Stimulated activated CD4-positive, alpha-beta T cell treated with anti-CD3 and anti-CD28 coated beads, Interleukin-4, amount 100 ng/mL, for 24 hours (primary cell): ENCODE measurements at places on chromosomes 5 and 9.

DNA sequence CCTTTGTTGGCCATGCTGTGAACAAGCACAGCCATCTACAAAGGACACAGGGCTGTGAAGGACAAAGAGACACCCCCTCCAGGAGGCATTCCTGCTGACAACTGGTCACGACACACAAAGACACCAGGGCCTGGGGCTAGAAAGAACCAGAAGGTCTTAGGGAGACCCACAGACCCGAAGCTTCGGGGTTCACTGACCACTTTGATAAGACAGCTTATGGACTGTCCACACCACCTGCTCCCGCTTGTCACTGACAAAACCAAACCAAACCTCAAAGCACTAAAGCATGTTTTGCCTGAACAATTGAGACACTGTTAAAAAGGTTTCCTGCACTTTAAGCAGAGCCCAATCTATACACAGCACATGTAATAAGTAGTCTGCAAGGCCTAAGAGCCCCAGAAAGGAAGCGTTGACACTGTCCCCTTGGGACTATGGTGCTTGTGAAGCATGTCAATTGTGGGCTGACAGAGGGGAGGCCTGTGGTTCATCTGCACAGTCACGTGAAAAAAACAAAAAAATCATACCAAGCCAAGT, 185.0 kb downstream of the GAPVD1 start:
- no peak for DNase-seq

GRCh38 chr5:160152287-160152686, 33.0 kb upstream of the PWWP2A start:
- DNase-seq = no peak

GRCh38 chr5:170540271-170540670, 36.5 kb downstream of the KCNIP1 start:
- DNase-seq = no peak

GRCh38 chr9:80175286-80176150, 603.8 kb downstream of the TLE4 start:
- DNase-seq = peak; percentile 8

DNA sequence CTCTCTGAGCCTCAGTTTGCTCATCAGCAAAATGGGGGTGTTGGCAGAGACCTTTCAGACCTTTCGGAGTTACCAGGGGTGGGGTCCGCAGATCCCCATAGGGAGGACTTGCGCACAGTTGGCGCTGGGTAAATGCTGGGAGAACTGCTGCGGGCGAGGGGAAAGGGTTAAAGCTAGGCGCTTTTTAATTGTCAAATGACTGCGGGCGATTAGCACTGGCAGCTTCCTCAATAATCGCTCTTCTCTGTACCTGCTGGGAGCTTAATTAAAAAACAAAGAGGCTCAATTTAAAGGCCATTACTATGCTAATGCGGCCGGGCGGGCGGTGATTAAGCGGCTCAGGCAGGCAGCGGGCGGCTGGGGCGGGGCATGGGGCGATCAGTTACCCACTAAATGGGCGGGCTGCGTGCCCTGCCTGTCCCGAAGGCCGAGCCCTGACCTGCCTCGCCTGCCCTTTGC, 63.0 kb downstream of the LMX1B start:
- no peak for DNase-seq

DNA sequence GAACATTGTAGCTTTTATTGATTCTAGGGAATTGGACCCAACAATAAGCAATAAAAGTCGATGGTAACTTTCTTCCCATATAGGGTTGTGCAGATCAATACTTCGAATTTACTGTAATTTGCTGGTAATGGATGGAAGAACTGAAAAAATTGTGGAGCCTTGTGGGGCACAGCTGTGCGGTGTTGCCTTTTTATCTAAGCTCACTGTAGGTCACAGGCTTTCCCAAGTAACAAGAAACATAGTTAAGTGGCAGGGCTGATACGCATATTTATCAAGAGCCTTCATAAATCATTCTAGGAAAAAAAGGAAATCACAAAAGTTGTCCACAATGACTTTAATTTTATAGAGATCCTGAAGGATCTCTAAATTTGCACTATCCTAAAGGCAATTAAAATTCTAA, 292.9 kb downstream of the MAST4 start:
- no peak for DNase-seq

GRCh38 chr5:150295172-150295634, 5.6 kb upstream of the CAMK2A start:
- no peak for DNase-seq

DNA sequence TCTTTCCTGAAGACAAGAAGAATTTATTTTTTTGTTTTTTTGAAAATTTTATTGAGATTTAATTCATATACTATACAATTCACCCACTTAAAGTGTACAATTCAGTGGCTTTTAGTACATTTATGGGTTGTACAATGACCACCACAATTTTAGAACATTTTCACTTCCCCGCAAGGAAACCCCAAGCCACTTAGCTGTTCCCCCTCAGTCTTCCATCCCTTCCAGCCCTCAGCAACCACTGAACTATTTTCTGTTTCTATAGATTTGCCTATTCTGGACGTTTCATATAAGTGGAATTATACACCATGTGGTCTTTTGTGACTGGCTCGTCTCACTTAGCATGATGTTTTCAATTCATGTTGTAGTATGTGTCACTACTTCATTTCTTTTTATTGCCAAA, 28.0 kb downstream of the DNAI1 start:
- no peak for DNase-seq
